ENCODE measurements at places on chromosomes 5 and 9.

DNA sequence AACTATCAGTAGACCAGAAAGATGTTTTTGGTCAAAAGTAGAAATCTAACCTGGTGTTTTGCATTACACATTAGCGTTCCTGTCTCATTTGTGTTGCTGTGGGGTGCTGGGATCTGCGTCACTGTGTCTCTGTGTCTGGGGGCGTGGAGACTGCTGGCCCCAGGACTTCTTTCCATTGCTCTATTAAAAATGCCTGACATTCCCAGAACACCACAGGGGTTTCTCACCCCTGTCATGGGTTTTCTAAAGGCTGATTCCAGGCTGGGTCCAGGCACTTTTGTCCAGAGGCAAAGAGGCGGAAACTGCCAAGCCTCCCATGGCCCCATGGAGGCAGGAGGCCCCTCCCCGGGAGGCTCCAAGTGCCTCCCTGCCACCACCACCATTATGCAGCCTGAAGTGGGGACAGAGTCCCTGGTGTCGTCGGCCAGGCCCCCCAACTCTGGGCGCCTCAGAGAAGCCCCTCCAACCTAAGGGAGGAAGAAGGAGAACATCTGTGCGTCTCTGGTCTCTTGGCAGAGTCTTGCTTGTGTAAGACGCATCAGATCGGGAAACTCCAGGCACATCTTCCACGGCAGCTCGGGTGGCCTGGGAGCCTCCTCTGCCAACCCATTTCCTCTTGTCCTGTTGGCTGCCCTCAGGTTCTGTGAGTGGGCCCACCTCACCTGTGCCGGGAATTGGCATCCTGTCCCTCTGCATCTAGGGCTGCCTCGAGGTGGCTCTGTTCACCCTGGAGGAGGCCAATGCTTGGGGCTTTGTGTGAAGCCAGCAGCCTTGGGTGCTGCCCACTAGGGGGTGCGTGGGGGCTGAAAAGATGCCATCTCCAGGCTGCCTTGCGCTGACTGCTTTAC, 13.8 kb upstream of the PLEKHG4B start:
- DNase-seq: no peak

GRCh38 chr5:372996-373709, 51.6 kb downstream of the AHRR start:
- DNase-seq: no peak

GRCh38 chr5:104444656-104445055, 882.1 kb upstream of the NUDT12 start:
- DNase-seq: no peak

GRCh38 chr5:11346336-11346735, 557.9 kb downstream of the CTNND2 start:
- DNase-seq: no peak

DNA sequence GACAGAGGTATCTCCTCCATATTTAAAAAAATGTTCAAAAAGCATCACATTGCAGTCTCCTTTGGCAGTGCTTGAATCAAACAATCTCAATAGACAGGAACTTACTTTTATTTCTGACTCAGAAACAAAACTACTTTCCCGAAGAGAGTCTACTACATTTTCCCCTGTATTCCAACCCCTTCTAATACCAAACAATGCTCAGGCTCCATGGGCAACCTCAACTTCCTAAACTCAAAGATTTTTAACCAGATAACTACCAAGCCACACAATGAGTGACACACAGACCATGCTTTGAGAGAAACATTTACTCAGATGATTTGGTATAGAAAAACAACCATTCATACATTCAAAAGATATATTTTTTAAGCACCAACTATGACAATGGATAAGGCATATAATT, 70.5 kb downstream of the APBA1 start:
- DNase-seq: no peak

DNA sequence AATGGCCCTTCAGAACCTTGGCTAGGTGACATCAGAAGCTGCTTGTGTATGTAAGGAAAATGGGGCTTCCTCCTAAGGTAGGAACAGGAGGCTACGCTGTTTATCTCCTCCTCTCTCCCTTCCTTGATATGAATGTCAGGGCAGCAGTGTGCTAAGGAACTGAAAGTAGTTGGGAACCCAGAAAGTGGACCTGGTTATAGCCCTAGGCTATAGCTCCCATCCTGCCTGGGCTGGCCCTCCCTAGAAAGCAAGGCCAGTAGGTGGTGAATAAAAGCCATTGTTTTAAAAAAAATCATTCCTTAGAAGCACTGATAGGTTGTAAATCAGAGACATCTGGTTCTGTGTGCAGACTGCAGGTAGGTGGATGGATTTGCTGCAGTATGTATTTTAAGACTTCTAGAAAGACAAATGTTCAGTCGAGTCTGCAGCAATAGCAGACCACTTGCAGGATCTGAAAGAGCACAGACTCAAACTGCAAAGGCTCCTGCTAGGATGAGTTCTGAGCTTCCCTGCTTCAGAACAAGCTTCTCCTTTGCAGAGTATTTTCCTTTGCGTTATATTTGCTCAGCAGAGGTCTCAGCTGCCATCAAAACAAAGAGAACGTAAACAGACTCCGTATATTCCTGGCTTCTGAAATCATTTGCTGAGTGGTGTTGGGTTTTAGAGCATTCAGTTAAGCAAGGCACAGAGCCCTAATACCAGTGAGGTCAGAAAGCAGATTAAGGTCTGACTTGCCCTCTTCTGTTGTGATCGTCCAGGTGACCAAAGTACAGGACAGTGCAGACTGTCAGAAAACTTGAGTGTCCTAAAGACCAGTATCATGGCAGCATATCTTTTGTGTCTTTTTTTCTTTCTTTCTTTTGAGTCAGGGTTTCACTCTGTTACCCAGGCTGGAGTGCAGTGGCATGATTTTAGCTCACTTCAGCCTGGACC, 20.1 kb upstream of the CFAP157 start:
- no peak for DNase-seq

DNA sequence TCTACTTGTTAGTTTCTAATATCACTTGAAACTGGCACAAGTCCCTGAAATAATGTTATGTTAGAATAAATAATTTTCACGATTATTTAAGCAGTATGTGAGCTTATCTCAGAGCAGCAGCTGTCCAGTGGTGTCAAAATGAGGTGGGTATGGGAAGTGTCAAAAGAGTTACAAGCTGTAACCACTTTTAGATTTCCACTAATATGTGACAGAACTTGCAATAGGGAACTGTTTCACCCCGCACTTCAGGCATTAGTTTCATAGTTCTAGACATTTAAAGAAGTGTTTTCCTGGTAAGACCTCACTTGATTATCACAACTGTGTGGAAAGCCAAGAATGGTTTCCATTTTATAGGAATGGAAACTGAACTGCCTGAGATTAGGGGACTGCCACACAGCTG, 2.9 kb upstream of the ISCA1 start:
- DNase-seq: no peak

DNA sequence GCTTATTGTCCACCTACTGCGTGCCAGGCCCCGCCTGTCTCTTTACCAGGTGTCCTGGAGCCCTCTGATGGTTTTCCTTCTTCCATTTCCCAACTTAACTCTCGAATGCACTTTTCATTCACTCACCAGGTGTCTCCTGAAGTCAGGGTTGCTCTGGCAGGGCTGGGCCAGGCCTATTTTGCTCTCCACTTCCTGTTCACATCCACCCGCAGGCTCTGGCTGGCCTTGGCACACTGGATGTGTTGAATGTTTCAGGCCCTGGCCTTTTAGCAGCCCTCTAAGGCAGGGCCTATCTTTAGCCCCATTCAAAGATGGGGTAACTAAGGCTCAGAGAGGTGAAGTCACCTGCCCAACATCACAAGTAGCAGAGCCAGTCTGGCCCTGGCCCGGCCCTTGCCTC, 16.4 kb downstream of the LRRC8A start:
- no peak for DNase-seq

GRCh38 chr5:80668016-80668969, 13.5 kb upstream of the DHFR start:
- DNase-seq: no peak

DNA sequence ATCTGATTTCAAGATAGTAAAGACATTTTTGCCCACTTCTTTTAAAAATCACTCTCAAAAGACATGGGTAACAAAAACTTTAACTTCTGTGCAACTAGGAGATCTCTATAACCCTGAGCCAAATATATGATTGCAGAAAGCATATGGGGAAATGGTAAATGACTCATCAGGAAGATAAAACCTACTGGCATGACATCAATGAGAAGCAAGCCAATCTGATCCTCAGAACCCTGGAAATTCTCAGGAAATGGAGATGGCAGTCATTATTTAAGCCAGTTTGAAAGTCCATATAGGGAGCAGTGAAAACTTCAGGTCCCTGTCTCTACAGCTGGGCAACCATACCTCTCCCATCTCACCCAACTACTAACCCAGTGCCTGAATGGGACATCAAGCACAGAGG, 249.7 kb upstream of the NREP start:
- DNase-seq: no peak

DNA sequence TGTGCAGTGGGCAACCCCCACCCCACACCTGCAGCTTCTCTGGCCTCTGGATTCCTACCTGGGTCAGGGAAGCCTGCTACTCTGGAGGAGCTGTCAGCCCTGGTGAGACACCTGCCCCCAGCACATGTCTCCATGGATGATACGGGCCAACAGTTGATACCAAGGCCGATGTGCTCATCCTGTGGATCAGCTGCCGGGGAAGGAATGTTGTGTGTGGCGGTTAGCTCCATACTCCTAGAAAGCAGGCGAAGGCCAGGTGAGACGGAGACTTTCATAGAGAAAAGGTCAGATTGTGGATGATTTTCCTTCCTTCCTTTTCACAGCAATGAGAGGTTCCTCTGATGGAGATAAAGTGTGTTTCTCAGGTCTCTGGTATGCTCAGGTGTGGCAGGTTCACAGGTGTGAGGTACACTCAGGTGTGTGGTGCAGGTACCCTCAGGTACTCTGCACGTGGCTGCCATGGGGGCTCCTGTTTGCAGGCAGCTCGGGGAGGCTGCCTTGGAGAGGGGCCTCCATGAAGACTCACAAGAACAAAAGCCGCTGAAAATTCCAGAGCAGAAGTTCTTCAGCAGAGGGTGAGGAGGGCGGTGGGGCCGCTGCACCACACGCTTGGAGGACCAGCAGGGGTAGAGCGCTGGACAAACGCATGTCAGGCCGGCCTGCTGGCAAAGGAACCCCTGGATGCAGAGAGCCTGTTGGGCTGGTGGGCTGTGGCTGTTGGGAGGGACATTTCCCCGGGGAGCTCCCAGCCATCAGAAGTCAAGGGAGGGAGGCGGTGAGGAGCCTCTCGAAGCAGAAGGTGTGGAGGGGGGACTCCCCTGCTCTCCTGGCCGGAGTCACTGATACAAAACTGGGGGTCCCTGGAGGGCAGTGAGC, 5.1 kb upstream of the AHRR start:
- no peak for DNase-seq

- no peak for DNase-seq
Observed at GRCh38 chr9:306907-307306, 92.2 kb downstream of the DOCK8 start.

DNA sequence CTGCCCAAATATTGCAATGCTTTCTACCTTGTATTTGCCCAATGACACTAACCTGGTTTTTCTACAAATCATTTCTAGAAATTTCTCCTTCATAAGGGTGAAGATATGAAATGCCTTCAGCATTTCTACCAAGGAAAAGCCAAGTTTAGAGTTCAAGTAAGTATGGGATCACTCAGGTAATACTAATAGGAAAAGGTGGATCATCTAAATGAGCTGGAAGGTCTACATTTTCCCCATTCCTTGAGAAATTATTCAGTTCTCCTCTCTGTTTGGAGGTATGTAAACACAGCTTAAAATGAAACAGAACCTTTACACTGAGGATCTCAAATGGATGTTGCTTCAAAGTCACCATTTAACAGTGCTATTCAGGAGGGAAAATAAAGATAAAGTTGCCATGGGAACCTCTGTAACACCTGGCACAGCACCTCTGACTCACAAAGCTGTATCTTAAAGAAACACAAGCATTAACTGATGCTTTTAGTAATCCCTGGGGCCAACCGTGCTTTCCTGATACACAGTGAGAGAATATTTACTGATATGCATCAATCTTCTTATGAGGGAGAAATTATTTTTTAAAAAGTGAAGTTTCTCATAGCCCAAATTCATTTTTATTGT, 161.3 kb downstream of the DRD1 start:
- DNase-seq: no peak

GRCh38 chr5:158599157-158599556, 500.6 kb downstream of the EBF1 start:
- no peak for DNase-seq

- DNase-seq: no peak
Observed at GRCh38 chr5:145588113-145588512, 247.0 kb downstream of the PRELID2 start.

- DNase-seq: no peak
Observed at GRCh38 chr5:150541895-150542294, 34.0 kb downstream of the NDST1 start.

Measured in stimulated activated CD8-positive, alpha-beta memory T cell treated with anti-CD3 and anti-CD28 coated beads, Interleukin-2, amount 100 ng/mL, for 1 hour (primary cell).